ENCODE measurements at places on chromosomes 5 and 9.
A peak's percentile ranks its signal among the peaks of the same experiment; 100 is the strongest.

DNA sequence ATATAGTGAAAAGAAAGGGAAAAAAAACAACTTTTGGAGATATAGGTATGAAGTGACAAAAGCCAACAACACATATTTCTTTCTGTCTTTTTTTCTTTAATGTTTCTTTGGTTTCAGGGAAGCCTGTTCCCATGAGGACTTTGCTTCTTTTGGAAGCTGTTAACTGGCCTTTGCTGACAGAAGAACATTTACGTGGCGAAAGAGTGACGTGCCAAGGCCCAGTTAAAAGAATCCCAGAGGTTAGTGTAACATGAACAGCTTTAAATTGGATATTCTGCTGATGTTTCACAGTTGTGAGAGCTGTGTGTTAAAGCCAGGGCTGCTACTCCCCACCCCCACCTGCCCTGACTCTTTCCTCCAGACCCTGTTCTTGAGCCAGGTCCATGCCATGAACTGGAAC, 275.9 kb downstream of the CRB2 start:
- DNase-seq = no peak

- no peak for DNase-seq
These were observed 51.0 kb downstream of the SH3PXD2B start for GRCh38 chr5:172403189-172403796.

GRCh38 chr5:2205596-2206226, 323.0 kb upstream of the IRX4 start:
- DNase-seq = no peak

DNA sequence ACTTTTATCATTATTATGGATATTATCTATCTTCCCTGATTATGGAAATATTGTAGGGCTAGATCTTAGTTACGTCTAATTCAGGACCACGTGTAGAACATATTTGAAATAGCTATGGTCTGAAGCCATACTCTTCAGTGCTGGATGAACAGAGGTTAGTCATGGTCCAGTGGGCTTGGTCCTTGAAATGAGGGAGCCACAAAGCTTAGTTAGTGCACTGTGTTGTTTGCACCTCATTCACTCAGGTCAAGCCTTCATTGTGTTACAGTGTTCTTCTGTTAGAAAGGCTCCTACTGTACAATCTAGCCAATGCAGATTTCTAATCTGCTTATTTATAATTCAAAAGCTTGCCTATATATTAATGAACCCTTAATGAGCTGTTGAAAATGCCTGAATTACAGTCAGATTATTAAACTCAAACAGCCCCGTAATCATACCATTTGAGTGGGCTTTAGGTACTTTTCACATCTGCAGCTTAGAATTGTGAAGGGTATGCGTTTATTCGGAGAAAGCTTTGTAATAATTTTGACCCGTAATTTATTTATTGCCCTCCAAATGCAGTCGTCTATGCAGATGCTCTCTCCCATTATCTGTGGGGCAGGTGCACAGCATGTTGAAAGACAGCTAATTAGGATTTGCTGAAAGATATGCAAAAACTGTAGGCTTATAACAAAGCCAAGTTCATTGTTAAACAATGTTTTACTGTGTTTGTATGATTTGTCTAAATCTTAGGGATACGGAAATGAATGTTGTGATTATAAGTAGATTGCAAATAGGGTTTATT, 164.9 kb downstream of the PBX3 start:
- DNase-seq = no peak

- no peak for DNase-seq
These were observed 83.6 kb downstream of the SMC2 start for GRCh38 chr9:104177676-104178075.

DNA sequence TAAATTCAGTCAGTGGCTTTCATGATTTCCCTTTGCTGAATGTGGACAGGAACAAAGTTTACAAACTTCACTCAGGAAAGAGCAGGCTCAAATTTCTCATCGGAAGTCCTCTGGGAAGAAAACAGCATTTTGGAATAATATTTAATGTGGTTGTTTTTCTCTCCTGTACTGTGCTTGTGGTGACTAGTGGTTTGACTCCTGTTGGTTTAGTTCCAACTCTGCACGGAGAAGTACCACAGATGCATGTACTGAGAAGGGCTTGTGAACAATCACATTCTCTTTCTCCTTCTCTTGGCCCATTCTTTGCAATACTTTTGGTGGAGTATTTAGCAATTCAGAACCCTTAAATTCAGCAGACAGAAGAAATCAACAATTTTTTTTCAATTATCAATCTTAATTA, 13.3 kb downstream of the MPDZ start:
- no peak for DNase-seq

DNA sequence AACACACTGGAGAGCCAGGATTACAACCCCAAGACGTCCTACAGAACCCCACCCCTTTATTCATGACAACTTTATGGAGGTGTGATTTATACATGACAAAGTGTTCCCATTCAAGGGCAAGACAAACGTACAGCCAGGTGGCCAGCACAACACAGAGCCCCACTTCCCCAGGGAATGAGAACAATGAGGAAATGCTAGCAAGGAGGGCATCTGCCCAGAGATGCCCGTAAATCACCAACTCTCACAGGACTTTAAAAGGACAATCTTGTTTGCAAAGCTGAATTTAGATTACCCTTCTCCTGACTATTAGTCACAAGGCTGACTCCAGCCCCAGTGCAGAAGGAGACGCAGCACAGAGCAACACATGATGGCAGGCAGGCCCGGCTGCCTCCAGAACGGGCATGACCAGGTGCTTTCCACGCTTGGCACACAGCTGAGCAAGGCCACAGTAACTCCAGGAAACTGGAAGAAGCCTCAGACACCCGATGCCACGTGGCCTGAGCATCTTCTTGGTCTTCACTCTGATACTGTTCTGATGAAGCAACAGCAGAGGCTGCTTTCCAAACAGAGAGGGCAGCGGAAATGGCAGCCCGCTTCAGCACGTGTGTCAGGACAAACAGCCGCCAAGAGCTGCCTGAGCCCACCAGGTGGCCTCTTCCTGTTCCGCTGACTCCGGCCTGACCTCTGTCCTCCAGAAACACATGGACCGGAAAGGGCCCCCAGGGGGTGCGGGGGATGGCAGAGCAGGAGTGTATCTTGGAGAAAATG, 51.4 kb downstream of the ROR2 start:
- DNase-seq = no peak

DNA sequence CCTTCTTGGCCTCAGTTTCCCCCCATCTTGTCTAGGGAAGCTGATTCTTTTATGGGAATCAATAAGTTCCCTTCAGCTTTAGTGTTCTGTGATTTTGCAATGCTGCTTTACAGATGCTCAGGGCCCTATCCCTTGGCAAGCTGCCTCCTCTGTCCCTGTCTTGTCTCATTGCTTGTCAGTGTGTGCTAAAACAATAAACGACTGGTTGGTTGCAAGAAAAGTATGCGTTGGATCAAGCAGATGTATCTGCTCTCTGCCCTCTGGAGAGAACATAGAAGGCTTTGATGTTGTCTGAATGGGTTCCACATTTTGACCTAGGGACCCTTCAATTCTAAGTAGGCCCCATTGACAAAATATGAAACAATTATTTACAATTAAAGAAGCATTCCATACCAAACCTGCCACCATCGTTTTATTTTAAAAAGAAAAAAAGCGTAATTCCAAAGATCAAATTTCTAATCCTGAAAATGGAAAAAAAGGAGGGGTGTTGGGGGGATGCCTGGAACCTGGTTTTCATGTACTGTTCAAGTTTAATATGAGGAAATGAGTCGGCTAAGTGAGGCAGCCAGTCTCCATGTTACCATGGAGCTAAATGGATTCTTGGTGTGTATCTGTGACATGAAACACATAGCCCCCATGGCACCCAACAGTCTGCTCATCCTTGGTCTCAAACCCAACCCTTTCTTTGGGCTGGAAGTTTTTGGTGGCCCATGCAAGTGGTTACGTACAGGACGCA, 31.2 kb upstream of the TARS1 start:
- DNase-seq = no peak

DNA sequence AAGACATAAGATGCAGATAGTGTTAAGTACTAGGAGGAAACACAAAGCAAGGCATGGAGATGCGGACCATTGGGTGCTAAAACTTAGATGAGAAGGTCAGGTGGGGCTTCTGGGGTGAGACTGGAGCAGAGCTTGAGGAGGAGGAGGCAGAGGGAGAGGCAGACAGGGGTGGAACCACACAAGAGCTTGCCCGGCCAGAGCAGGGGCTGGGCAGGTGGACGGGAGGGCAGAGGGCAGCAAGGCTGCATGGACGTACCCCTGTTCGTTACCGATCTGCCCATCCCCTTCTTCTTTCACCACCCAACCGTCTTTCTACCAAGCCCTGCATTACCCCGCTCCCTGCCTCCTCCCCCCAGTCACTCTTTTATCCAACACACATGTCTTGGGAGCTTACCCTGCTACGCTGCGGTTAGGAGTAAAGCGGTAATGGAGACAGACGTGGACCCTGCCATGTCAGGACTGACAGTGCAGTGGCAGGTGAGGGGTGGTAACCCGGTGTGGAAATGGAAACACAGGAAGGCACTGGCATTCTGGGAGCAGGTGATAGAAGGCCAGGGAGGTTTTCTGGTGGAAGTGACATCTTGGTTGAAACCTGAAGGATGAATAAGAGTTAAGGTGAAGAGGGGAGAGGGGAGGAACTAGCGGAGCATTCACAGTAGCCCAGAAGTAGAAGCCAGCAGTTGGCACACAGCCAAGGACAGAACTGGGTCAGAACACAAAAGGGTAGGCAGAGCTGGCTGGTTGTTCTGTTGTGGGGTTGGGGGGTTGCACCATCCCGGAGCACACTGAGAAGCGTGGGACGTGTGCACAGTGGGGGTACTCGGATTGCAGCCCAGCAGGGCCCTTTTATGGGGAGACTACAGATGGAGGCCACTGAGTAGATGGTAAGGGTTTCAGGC, 167.2 kb downstream of the CACNA1B start:
- DNase-seq = no peak

- DNase-seq = no peak
These were observed 16.7 kb downstream of the CXXC5 start for GRCh38 chr5:139664727-139665351.

- DNase-seq = peak; percentile 64
These were observed 382.3 kb downstream of the ACTL7B start for GRCh38 chr9:108473209-108474112.

DNA sequence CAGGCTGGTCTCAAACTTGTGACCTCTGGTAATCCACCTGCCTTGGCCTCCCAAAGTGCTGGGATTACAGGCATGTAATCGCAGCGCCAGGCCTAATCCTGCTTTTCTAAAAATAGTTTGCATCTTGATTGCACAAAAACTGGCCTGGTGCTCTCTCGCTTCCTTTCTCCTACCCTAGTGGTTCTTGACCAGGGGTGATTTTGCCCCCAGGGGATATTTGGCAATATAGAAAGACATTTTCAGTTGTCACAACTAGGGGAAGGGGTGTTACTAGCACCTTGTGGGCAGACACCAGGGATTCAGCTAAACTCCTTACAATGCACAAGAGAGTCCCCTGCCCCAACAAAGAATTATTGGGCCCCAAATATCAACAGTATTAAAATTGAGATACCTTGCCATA, 139.8 kb downstream of the DROSHA start:
- no peak for DNase-seq

DNA sequence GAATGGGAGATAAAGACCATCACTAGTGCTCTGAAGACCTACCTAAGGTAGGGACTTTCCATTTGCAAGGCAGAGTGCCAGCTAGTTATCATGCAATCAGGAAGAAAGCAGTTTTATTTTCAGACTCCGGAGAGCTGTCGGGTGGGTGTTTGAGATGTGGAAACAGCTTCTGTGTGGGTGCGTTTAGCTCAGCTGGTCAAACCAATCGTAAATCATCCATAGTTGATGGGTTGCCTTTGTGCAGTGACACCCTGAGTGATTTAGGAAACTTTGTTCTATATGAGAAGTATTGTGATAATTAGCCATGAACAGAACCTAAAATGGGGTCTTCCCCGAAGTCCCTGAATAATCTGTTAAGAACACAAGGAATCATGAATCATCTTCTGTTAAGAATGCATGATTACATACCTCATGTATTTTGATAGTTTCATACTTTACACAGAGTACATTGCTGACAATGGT, 284.3 kb downstream of the ARHGAP26 start:
- no peak for DNase-seq

DNA sequence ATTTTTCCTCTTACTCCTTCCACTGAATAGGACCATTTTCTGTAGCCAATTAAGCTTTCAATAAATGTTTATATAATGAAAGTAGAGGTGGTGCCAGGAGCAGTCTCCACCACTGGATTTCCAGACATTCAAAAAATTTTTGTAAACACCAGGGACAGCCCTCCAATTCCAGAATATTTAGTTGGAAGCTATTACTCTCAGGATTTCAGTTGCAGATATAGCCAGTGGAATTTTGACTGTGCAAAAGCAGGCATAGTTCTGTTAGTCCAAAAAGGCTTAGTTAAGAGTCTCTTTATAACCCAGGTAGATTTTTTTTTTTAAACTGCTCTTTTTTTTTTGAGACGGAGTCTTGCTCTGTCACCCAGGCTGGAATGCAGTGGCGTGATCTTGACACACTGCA, 138.1 kb upstream of the DMRT1 start:
- no peak for DNase-seq

DNA sequence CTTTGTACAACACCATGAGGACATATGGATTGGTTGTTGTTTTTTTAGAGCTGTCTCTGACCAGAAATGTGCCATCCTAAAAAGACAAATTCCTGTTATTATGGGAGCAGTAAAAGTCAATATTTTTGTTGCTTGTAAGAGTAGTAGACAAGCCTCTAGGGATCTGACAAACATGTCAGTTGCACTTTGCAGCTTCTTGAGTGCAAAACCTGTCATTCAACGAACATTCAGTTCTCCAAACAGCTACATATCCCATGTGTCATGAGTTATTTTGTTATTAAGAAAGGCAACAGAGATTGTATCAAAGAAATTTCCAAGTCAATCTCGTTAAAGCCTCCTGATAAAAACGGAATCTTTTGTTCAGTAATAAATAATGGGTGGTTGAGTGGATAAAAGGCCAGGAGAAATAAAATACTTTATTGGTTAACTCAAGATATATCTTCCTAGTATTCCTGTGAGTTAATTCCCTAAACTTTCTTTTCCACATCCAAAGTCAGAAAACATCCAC, 18.1 kb downstream of the C5orf58 start:
- DNase-seq = no peak

DNA sequence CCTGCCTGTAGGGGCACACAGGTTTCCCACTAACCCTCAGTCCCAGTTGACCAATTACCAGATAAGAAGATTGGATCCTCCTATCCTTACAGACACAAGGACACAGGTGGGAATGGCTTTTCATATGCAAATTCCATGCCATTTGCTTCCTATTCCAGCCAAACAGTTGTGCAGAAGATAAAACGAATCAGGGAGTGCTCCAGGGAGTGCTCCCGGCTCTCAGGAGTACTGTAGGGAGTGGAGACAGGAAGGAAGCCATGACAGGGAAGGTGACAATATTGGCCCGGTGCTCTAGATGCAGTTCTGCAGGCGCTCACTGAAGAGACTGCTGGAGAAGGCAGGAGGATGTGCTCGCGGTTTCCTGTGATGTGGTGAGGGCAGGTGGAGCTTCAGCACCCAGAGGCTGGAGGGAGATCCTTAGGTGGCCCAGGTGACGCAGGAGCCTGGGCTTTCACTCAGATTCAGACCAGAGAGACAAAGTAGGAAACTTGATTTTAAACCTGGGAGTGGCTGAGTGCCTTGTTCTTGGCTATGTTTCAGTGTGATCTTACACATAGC, 260.0 kb downstream of the AUH start:
- DNase-seq = no peak
